Activated T-cell treated with anti-CD3 and anti-CD28 coated beads for 24 hours (primary cell): ENCODE measurements at places on chromosomes 7 and 10.
A peak's percentile ranks its signal among the peaks of the same experiment; 100 is the strongest.

DNA sequence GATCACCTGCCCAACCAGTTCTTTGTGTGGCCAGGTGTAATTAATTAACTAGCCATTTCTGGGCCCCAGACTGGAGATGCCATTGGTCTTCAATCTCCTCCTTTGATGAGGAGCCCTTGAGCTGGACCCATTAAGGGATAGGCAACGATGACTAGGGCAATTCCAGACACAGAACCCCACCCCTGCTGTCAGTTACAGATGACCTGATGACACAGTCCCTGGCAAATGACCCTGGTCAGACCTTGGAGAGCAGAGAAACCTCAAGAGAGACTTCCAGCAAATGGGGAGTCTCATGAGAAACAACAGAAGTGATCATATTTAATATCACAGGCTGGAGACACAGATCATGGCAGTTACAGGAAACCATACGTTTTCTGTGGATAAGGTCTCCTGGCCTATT is 101.8 kb upstream of the TCF7L2 start:
- DNase-seq, result no peak

DNA sequence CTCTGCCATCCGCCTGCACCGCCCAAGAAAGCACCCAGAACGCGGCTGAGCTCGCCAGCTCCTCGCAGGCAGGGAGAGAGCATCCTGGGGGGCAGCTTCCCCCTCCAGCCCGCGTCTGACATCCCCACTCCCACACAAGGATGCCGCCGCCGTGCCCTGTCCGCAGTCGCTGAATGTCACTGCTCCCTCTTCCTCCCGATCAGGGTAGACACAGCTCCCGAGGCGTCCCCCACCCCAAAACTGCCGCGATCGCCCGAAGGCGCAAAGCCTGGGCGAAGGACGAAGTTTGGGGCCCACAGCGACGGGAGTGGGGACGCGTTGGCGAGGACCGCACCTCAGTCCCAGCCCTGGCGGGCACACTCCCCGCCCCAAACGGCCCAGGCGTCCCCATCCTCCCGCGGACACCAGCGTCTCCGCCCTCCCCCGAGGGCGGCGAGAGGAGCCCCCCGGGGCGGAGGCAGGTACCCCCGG is 1.5 kb upstream of the KAT6B start:
- DNase-seq, result peak; percentile 35

- no peak for DNase-seq
Measured at GRCh38 chr10:122780391-122780790, 65.3 kb downstream of the CUZD1 start.

GRCh38 chr7:103343758-103344452 is 662 bp downstream of the DNAJC2 start:
- DNase-seq, result peak; percentile 15

DNA sequence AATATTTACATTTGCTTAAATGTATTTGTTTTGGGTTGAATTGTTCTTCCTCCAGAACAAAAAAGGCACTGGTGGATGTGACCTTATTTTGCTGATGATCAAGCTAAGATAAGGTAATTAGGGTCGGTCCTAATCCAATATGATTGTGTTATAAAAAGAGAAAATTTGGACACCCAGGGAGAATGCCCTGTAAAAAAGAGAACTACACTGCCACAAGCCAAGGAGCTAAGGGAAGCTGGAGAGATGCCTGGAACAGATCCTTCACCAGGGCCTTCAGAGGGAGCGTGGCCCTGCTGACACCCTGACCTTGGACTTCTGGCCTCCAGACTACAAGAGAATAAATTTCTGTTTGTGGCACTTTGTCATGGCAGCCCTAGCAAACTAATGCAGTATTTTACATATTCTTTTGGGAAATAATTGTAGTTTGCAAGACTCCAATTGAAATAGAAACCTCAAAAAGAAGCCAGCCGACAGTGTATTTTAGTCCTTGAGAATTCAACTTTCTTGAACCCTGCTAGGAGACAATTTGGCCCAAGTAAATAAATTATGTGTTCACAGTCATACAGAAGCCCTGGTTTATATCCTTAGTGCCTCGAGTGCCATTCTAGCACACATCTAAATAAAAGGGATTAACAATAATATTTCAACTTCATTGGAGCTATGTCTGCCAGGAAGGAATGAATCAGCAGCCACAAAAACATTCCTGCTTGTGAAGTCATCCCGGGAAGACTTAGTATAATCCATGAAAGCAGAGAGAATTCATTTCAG is 164.6 kb downstream of the PKD1L1 start:
- no peak for DNase-seq

GRCh38 chr7:44678101-44678470 is 70.6 kb upstream of the ZMIZ2 start:
- no peak for DNase-seq

DNA sequence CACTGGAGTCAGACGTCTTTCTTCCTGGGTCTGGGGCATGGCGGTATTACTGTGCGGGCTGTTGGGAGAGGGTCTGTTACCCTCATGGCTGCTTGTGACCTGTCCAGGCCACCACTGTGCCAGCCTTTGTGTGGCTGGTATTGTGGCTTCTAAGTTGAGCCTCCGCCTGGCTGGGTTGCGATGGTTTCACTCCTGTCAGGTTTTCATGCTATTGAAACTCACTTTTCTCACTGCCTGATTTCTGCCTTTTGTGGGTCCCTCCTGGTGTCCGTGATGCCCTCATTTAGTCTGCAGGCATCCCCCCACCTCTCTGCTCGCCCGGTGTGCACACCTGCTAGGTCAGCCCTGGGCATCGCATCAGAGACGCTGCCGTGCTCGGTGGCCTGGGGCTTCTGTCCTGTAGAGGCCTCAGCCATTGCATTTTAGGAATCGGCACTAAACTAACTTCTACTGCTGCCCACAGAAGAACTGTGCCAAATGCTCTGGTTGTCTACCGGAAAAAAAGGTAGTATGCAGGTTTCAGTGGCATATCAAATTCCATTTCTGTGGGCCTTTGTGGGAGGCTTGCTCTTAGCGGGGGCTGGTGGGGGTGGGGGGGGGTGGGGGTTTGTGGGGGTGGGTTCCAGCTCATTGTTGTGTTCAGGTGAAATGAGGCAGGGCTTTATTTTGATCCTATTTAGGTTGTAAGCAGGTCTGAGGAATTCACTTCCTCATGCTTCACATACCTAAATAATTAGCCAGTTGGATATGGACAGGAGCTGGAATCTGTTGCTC is 64.3 kb downstream of the MGMT start:
- no peak for DNase-seq

DNA sequence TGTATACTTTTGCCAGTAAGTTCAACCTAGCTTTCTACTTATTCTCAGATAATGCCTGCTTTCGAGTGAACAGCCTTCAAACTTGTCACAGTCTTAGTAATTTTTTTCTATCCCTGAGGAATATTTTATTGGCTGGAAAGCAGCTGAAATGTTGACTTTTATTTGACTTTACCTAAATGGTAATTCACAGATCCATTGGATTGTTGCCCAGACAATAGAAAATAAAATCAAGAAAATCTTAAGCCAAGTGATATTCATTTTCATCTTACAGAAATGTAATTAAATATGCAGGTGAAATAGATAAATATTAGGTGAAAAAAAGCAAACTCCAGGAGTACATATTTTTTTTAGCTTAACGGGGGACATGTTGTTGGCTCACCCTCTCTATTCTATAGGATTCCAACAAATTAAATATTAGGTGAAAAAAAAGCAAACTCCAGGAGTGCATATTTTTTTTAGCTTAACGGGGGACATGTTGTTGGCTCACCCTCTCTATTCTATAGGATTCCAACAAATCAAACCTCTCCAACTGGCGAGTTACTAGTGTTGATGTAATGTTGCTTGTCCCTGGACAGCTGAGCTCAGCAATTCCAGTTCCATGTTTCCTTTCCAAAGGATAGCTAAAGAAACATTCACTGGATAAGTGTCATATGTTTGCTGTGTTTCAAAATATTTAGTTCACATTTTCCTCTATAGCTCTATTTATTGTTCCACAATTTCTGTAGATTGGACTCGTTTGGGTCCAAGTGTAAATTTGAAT is 4.2 kb downstream of the TMEM26 start:
- no peak for DNase-seq

- DNase-seq, result no peak
Measured at GRCh38 chr7:2331707-2332106, 17.5 kb upstream of the SNX8 start.

GRCh38 chr7:4201566-4201965 is 480.5 kb upstream of the FOXK1 start:
- DNase-seq, result no peak

- no peak for DNase-seq
Measured at GRCh38 chr7:78571292-78571691, 772.7 kb downstream of the PHTF2 start.
